ENCODE measurements at places on chromosomes 4 and X.
A peak's percentile ranks its signal among the peaks of the same experiment; 100 is the strongest.

GRCh38 chr4:173333658-173334084, 487 bp downstream of the HMGB2 start:
- peak; percentile 25 for DNase-seq

- DNase-seq: no peak
These were observed 206.2 kb downstream of the CRLF2 start for GRCh38 chrX:1006156-1006730.

DNA sequence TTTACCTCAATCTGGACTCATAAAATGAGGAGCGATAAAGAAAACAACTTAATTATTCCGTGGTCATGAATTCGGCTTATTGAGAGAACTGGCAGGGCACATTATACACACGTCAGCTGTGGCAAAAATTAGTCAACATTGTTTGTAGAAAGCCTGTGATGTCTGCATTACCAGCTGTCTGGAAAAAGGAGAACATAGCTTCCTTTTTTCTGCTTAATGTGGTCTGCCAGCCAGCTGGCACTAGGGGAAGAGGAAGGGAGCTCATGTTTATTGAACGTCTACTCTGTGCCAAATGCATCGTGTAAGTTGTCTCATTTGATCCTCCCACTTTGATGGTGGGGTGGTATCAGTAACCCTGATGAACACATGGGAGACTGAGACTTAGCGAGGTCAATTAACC, 367.6 kb downstream of the ARHGAP24 start:
- DNase-seq: peak; percentile 30

- no peak for DNase-seq
These were observed 70.5 kb downstream of the SEL1L3 start for GRCh38 chr4:25792200-25792791.

GRCh38 chr4:160034501-160034900, 931.6 kb downstream of the RAPGEF2 start:
- no peak for DNase-seq

DNA sequence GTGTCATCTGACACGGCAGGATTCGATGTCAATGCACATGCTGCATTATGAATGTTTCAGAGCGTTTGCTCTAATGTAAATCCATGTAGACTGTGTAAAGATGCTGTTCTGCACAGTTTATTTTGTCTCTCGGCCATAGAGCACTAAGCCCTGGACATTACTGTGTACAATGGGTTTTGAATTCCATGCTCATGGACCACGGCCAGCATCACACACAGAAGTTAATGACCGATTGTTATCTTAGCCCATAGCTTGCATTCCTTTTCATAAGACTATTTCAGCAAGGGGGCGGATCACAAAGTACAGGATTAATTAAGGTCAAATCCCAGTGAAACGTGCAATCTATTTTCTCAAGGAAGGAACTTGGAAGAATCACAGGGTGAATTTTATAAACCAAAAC, 286.1 kb upstream of the TENM3 start:
- DNase-seq: no peak

DNA sequence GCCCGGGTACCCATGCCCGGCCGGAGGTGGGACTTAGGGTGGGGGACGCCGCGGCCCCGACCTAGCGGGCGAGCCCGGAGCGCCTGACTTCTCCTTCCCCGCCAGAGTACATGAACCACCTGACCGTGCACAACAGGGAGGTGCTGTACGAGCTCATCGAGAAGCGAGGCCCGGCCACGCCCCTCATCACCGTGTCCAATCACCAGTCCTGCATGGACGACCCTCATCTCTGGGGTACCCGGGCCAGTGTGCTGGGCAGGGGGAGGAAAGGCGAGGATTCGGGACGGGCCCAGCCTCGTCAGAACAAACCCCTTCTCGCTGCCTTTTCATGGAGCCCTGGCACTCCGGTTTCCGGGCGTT, 622 bp downstream of the TAFAZZIN start:
- DNase-seq: peak; percentile 49

DNA sequence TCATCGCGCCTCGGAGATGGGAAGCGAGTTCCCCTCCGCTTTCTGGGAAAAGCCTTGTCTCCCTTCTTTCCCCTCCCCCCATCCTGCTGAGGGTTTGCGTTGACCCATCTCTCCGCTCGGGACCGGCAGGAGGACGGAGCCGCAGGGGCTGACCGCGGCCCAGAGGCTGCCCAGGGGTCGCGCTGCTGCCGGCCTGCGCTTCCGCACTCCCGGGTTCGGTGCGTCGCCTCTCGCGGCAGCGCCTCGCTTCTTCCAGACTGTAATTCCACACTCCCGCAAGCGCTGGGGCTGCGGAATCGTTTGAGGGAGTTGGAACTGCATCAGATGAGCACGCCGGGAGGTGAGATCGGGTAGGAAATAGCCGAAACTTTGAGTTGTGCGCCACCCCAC, 88.3 kb downstream of the BCOR start:
- no peak for DNase-seq

DNA sequence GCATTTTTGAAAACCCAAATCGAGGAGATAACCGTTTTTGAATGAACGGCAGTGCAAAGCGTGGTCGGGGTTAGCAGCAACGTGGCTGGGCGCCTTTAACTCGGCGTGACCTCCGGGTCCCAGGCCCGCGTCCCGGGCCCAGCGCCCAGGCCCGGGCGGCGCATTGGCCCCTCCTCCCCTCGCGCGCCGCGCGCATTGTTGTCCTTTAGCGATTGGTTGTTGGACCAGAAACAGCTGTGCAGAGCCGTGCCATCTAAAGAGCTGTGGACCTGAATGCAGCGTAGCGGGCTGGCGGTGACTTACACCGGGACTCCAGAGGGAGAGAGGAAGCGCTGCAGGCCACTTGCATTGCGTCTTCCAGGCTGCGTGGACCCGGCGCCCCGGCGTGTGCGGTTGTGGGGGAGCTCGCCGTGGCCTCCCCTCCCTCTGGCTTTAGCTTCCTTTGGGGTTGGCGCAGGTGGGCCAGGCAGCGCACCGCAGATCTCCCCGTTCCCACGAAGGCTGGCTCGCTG, at the start of gene STOX2:
Gene STOX2, plus strand, starts transcription at position 227 of the 512 bp plus-strand sequence. CDS start 1,484 bp downstream, outside the sequence.
- DNase-seq: no peak

DNA sequence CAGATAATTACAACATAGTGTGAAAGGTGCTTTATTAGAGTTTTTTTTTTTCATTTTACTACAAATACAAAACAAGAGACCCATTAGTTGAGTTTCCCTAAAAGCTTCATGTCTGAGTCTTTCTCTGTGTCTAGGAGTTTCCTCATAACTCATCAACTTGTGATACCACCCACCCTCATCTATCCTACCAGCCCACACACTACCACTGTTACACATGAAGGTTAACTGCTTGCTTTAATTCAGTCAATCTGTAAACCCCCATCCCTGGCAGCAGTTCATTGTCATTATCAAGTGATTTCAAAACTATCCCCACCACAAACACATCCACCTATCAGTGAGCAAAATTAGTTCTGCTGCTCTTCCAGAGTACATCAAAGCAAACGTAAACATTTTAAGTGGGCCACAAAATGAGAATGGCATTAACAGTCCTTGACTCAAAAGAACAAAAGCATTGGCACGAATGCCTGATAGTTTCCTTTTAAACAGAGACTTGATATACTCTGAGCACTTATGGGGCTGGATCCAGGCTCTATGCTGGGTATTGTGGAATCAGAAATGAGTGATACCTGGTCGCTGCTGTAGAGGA, 331.6 kb upstream of the FAM241A start:
- DNase-seq: no peak

- DNase-seq: no peak
These were observed 52.1 kb downstream of the KLHL34 start for GRCh38 chrX:21606002-21606401.

GRCh38 chr4:119035951-119036737, 99.5 kb upstream of the MYOZ2 start:
- DNase-seq: no peak

- no peak for DNase-seq
These were observed 624.8 kb upstream of the ATOH1 start for GRCh38 chr4:93203708-93204107.

DNA sequence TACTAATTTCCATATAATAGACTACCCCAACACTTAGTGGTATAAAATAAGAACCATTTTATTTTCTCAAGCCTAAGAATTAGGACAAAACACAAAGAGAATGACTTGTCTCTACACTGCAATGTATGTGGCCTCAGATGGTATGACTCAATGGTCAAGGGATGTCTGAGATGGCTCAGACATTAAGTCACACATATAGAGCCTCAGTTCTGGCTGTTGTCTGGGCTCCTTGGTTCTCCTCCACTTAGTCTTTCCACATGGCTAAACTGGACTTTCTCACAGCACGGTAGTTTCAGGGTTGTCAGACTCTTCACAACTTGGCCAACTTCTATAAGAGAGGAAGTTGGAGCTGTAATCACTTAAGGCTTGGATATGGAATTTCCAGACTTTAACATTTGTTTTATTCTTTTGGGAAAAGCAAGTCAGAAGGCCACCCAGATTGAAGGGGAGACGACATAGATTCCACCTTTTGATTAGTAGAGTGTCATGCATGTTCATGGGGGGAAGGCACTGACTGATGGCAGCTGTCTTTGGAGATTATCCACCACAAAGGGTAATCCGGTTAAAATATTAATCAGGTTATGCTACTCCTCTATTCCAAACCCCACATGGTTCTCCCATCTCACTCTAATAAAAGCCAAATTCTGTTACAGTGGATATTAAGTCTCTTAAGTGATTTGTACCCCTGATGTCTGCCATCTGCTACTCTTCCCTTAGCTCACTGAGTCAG, 9.4 kb downstream of the IL15 start:
- DNase-seq: no peak

DNA sequence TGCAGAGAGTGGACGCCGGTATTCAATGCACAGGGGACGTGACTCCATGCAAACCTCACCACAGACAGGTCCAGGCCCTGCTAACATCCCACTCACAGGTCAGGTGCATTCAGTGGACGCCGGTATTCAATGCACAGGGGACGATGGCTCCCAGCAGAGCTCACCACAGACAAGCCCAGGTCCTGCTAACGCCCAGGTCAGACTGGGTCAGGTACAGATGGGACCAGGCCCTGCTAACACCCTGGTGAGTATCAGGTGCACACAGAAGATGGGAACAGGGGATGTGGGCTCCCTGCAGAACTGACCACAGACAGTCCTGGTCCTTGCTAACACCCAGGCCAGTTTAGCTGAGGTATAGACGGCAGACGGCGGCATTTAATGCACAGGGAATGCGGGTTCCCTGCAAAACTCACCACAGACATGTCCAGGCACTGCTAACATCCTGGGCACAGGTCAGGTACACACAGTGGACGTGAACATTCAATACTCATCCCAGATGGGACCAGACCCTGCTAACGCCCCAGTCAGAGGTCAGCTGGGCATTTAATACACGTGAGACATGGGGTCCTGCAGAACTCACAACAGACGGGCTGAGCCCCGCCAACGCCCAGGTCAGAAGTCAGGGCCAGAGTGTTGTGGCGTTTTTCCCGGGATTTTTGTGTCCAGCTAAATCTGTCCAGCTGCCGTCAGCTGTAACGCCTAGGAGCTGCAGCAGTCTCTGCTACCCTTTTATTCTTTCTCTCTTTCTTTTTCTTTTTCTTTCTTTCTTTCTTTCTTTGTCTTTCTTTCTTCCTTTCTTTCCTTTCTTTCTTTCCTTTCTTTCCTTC, 99.2 kb downstream of the SHOX start:
- no peak for DNase-seq

GRCh38 chr4:100106982-100107381, 83.3 kb downstream of the DDIT4L start:
- peak; percentile 40 for DNase-seq

DNA sequence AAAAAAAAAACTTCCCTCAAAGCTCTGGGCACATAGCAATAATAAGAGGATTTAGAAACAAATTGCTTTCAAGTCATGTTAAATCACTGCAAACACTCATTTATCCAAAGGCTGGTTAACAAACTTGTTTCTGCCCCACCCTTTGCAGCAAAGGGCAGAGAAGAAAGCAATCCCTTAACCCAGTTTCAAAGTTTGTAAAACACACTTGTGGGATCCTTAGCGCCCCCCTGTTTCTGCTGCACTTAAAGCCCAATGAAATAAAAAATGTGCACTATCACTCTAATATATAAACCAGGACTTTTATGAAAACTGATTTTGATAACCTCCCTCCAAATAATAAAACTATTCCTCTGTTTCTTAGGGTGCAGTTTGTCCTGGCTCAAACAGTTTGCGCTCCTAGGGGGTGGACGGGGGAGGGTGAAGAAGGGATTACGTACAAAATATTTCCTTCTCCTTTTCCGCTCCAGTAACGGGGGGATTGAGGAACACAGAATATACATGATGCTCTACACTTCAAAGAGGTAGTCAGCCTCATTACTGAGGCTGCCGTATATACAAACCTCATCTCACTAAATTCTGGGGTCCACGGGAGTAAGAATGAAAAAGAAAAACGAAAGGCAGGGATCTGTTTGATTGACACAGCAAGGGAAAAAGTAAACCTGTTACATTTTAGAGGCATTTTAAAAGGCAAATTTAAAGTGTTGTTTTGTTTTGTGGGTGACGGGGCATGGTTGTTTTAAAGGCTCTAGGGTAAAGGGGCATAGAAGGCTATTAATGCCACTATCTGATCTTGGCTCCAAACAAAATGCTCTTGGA, 3.1 kb upstream of the PCDH10 start:
- DNase-seq: no peak

GRCh38 chr4:165505958-165506837, 127.4 kb downstream of the CPE start:
- no peak for DNase-seq

GRCh38 chrX:67545036-67545821, 1.4 kb downstream of the AR start:
- no peak for DNase-seq

GRCh38 chr4:105137121-105137875, 9.4 kb upstream of the TET2 start:
- no peak for DNase-seq

- DNase-seq: no peak
These were observed 442.9 kb upstream of the RASGEF1B start for GRCh38 chr4:81914623-81915022.

GRCh38 chrX:12419591-12419990, 281.3 kb downstream of the FRMPD4 start:
- no peak for DNase-seq

DNA sequence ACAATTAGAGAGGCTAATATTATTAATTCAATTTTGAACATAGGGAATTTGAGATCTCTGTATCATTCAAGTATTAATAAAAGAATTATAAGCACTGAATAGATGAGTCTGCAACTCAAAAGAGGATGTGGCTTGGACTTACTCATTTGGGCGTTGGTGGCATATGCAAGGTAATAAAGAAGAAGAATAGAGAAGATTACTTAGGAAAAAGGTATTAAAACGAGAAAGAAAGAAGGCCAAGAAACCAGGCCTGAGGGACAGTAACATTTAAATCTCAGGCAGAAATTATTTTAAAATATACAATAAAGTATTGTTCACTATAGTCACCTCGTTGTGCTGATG, 383.0 kb upstream of the INTU start:
- no peak for DNase-seq

DNA sequence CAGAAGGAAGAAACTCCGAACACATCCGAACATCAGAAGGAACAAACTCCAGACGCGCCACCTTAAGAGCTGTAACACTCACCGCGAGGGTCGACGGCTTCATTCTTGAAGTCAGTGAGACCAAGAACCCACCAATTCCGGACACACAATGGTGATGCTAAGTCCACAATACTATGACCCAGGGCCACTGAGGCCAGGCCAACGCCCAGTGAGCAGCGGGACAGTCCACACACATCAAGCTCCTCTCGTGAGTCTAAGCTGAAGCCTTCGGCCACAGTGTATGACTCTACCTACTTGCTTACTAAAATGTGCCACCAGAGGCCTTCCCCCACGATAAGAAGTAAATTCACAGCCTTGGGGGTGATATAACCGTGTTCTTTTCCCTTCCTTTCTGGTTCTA, 10.2 kb upstream of the CDKN2AIP start:
- DNase-seq: no peak
